Stimulated activated CD4-positive, alpha-beta T cell treated with anti-CD3 and anti-CD28 coated beads, Interleukin-15, amount 100 ng/mL, for 1 hour (primary cell): ENCODE measurements at places on chromosomes 6 and 20.

GRCh38 chr6:129771678-129772077 lies 61.7 kb upstream of the ARHGAP18 start:
- no peak for DNase-seq

- DNase-seq: peak; percentile 71
Observed at GRCh38 chr6:36302227-36302976, 32.5 kb downstream of the PNPLA1 start.

- DNase-seq: no peak
Observed at GRCh38 chr6:73152556-73152955, 72.7 kb downstream of the KHDC1L start.

- DNase-seq: no peak
Observed at GRCh38 chr6:137349856-137350830, 131.0 kb upstream of the IFNGR1 start.

DNA sequence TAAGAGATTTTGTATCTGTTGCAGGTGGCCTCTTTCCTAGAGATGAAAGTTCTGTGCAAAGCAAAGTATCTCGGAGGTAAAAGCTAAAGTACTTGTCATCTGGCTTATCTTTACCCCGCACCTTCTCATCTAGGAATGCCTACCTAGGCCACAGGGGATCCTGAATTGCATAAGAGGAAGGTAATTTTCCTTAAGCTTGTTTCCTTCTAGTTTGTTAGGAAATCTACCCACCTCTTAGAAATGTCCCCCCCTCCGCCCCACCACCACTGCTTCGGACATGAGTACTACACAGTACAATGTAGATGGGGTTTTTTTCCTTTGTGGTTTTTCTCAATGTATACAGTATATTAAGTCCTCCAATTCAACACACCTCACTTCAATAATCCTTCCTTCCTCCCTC lies 21.5 kb downstream of the FOXC1 start:
- DNase-seq: no peak

DNA sequence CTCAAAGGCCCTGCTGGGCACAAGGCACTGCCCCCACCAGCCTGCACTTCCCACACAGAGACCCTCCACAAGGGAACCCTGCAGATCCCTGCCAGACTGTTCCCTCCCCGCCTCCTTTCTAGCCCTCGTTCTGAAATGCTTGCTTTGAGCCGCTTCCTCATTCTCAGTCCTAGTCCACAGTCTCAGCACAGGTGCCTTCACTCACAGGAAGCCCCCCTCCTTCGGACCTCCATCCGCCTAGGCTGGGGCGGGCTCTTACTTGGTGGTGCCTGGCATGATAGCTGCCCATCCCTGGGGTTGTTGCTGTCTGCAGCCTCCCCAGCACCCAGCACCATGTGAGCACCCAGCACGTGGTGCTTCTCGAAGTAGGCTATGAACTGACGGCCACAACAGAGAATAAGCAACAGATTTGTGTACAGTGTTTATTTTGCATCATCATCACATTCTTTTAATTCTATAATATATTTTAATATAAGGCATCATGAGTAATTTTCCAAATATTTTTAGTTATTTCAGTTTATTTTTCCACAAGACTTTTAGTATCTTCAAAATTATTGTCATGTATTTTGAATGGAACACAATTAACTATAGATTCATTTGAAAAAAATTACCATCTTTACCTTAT lies 12.3 kb downstream of the CST5 start:
- DNase-seq: no peak

GRCh38 chr6:134176264-134176975 lies 124.0 kb upstream of the SLC2A12 start:
- no peak for DNase-seq

DNA sequence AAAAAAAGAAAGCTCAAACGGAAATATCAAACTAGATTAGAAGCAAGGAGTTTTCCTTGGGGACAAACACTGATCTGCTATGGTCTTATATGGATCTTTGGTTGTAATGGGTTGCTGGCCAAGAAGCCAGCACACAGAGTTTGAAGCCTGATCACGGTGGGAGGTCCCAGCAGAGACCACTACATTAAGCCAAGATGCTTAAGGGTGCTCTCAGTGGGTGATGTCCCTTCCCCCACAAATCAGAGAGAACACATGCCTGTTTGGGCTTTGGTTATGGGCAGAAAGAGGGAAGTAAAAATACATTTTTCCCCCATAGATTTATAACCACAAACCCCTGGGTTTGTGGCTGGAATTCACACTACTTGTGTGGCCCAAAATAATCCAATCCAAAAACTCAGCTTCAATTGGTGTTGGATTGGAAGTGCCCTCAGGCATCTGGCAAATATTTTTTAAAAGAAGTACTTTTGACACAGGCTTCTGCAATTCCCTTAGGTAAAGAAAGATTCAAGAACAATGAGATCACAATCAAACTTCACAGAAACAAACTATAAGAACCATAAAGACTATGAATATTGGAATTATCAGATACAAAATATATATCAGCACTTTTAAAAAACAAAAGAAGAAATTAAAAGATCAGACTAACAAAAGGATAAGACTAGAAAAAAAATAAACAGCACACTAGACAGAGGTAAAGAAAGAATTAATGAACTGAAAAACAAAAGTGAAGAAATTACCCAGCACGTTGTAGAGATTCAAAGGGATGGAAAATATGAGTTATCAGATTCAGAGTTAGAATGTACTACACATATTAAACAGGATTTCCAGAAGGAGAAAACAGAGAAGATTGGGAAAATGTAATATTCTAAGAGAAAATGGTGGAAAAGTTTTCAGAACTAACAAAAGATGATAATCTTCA lies 44.7 kb downstream of the ESF1 start:
- DNase-seq: no peak

DNA sequence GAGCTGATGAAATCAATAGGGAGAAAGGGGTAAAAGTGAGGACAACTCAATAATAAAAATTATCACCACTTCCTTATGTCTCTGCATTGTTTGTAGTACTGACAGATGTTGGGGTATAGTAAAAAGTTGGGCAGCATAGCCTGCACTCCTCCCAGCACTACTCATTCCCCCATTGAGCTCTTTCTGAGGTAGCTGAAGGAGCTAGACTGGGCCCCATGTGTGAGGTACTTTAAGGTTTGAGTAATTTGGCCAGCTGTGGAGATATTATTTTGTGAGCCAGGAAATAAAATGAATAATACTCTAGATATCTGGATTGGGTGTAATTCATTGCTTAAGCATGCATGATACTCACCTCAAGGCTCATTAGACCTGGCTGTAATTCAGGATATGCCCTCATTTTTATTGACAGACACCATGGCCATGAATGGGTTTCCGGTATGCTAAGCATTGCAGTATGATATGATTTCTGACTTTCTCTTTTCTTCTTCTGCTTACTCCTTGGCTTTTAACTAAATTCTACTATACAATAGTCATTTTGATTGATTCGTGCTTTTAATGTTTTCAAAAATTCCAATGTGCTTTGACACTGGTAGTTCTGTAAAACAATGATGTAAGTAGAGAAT lies 283.9 kb upstream of the RIMS1 start:
- no peak for DNase-seq

- DNase-seq: no peak
Observed at GRCh38 chr6:89258912-89259311, 41.8 kb upstream of the GABRR1 start.

DNA sequence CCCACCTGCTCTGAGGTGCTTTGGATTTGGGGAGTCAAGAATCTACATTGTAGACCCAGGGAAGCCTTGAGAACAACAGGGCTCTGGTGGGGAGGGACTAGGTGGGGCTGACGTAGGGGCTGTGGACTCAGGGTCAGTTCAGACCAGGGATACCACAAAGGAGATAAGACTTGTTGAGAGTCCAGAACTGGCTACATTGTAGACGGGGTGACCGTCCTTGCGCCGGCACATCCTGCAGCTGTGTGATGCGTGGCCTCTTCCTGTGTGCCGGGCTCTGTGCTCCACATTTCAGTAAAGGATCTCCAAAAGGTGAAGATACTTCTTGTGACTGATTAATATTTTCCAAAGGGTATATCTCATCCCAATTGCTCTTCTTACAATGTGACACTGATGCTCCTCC lies 9.8 kb upstream of the TLDC2 start:
- no peak for DNase-seq

DNA sequence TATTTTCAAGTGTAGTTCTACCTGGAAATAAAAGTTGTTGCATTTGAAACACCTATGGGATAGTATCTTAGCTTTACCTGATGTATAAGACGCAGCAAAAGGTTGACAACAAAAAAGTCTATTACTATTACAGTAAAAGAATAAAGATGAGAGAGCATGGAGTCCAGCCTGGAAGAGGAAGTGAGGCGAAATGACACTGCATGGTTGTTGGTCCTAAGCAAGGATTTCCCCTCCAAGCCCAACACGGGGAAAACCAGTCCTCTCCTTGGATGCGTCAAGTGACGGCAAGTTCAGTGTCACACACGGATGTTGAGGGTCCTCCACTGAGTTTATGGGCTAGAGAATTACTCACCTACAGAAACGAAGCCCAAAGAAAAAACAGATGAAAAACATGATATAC lies 51.7 kb downstream of the COL11A2 start:
- no peak for DNase-seq

DNA sequence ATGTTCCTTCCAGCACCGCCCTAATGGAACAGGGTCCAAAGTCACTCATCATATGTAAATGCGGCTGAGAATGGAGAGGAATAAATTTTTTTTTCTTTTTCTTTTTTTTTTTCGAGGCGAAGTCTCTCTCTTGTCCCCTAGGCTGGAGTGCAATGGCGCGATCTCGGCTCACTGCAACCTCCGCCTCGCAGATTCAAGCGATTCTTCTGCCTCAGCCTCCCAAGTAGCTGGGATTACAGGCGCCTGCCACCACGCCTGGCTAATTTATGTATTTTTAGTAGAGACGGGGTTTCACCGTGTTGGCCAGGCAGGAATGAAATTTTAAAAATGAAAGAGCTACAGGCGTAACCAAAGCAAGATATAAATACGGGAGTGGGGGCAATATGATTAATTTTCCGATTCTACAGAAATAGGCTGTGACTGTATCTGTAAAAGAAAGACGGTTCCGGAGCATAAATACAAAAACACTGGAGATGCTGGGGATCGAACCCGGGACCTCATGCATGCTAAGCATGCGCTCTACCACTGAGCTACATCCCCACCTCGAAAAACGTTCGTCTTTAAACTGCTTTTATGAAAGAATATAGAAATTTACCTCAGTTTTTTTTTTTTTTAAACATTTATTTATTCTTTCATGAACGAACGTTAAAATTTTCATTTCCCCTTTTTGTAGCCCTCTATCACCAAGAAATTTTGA lies 132.2 kb downstream of the GPX5 start:
- DNase-seq: peak; percentile 54

DNA sequence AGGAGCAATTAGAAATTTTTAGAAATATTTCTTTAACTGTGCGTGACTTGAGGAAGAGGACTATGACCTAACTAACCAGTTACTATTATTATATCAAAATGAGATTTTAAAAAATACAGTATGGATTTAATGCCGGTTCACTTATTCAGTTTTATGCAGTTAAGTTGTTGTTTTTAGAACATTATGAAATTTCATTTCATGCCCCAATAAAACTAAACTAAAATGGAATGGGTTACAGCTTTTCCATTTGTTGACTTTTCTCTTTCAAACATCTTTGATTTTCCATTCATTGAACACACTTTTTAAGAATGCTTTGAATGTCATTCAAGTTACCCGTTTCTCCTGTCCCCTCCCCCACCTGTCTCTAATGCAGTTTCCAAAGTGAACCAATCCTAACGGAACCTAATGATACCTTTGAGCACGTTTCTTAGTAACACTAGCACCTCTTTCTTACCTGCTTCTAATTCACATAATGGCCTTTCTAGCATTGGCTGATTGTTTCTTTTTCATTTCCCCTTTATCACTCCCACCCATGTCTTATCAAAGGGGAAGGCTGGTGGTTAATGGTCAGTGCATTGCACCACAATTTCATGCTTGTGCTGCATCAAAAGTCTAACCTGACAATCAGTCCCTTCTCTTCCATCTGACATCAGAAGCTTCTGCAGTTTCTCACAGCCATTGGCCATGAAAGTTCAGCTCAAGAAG lies 262.2 kb upstream of the TAB2 start:
- DNase-seq: no peak

GRCh38 chr6:88006557-88006956 lies 41.1 kb upstream of the SPACA1 start:
- no peak for DNase-seq

DNA sequence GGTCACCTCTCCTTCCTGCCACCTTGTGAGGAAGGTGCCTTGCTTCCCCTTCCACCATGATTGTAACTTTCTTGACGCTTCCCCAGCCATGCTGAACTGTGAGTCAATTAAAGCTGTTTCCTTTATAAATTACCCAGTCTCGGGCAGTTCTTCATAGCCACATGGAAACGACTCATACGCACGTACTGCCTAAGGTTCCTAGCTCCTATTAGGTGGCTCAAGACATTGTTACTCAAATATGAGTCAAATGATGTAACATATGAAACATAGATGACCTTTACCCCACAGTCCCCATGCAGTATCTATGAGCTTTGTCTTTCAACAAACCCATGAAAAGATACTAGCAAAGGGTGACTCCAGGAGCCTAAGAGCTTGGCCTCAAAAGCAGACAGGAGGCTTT lies 98.3 kb downstream of the SIM1 start:
- no peak for DNase-seq

- DNase-seq: no peak
Observed at GRCh38 chr6:91485047-91485446, 898.2 kb upstream of the MAP3K7 start.
